ENCODE measurements at places on chromosomes 2 and 18.

DNA sequence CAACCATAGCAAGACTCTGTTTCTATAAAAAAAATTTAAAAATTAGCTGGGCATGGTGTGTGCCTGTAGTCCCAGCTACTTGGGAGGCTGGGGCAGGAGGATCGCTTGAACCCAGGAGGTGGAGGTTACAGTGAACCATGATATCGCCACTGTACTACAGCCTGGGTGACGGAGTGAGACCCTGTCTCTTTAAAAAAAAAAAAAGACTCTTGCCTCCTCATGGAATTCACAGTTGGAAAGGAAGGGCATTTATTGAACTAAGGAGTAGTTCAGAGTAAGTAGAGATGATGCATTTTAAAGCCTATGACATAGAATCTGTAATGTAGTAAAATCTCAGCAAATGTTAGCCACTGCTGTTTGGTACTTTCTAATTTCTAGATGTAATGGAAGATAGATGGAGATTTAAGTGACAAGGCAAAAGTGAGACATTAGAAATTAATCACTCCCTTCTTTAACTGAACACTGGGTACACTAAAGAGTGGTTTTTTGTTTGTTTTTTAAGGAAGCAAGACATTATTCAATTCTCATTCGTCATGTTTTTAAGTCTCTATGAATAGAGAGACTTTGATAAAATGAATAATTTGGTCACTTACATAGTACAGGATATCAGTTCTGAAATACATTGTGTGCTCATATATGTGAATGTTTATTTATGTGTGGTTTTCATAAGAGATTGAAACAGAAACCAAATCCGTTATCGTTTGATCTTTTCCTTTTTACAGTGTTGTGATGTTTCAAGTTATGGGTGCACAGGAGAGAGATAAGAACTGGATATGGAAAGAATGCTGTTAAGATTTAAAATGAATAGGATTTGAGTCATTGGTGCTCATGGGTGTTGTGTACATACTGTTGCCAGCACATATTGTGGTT is 186.1 kb upstream of the STON1 start:
- DNase-seq: no peak

GRCh38 chr18:59109375-59109774 is 30.3 kb upstream of the SEC11C start:
- DNase-seq: no peak

DNA sequence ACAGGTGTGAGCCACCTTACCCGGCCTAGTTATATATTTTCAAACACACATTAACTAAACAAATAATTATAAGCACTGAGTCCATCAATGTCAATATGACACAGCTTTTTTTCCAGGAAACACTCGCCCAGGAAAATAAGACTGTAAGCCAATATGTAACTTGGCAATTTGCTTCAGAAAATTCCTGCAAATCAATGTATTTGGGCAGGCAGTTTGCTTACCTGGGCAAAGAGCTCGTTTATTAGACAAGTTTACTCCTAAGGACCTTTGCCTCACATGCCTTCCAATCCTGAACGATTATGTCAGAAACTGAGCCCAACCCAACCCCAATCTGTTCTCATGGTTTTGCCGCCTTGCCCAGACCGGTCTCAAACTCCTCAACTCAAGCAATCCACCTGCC is 34.7 kb upstream of the NDUFV2 start:
- DNase-seq: no peak

DNA sequence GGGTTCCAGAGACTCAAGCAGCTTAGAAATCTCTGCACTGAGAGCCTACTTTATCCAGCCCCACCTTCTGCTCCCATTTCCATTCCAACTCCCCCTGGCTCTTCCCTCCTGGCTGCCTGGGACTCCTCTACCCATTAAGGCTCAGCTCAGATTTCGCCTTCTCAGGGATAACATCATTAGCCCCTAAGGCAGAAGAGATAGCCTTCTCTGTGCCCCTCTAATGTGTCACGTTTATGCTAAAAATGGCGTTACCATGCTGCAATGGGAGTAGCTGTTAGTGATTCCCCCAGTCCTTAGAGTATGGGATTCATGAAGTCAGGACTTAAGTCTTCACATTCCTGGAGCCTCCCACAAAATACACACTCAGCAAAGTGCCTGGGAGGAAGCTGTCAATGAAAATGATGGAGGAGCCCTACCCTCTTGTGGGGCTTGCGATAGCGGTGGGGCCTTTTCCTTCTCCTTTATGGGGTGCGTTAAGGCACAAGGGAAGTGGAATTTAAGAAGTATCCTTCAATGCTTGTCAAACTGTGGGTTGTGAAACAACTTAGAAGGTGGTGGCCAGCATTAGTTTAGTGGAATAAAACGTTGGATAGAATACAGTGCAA is 144.7 kb upstream of the COPS8 start:
- DNase-seq: no peak

DNA sequence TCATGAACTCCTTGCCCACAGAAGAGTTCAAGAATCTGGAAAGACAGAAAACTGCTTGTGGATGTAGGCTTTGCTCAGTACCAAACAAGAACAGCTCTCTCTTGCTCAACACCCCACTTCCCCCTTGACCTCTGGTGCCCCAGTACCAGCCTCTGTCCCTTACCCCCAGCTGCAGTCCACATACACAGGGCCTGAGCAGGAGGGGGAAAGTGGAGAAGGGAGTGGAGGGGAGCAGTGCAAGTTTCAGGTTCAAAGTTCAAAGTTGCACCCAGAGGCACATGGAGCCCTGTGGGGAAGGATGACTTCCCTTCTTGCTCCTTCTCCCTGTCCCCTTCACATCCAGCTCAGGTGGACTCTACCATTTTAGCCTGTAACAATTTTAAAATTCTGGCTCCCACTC is 61.1 kb upstream of the LPIN2 start:
- no peak for DNase-seq

GRCh38 chr2:25895610-25896009 is 17.3 kb upstream of the ASXL2 start:
- DNase-seq: no peak

DNA sequence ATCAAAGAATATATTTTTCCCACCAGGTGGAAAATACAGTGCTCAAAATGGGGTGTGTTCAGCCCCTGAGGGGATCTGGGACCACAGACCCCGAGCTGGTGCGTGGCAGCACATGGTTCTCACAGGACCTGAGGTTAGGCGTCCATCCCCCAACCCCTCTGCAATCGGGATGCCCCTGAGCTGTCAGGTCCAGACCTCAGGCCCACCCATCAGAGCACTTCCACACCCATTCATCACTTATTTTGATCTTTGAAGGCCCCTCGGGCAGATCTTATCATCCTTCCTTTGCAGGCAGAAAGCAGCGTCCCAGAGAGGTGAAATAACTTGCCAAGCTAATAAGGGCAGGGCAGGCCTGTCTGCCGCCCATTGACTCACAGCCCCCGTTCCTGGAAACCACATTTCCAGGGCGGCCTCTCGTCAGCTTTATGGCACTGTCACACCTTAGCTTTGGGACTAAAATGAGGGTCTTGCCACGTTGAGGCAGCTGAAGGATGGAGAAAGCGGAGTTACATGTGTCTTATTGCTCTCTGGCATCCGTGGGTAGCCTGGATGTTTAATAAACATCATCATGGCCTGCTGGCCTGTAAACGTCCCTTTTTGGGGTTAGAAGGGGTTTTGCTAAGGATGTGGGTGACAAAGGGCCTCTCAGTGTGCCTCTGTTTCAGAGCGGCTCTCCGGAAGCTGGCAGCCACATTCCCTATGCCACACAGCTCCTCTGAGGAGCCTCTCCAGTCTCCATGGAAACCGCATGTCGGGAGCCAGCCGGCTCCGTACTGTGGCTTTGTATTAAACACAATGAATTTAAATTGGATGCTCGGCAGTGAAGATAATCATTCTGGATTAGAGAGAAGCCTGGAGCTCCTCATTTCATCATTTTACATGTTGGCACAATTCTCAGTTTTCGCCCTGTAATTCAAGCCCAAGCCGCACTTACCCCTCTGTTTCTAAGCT is 58.3 kb upstream of the MAPRE3 start:
- no peak for DNase-seq

DNA sequence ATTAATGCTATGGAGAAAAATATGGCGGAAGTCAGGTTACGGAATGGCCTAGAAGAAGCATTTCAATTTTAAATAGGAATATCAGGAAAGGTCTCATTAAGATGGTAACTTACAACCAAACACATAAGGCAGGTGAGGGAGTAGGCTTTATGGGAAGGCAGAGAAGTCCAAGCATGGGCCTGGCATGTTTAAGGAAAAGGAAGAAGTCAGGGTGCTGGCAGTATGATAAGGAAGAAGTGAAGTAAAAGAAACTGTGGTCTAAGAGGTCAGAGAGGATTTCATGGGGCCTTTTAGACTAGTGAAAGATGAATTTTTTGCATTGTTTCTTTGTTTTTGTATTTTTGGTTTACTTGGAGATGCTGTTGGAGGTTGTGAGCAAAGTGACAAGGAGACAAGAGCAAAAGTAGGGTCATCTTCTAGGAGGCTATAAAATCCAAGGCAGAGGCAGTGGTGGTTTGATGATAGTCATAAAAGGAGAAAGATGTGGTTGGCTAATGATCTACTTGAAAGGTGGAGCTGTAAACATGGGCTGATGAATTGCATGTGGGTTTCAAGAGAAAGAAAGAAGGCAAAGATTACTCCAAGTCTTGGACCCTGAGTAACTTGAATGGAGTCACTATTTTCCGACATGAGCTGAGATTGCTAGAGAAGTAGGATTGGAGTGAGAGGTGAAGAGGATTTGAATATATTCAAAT is 354.3 kb downstream of the GPD2 start:
- no peak for DNase-seq

DNA sequence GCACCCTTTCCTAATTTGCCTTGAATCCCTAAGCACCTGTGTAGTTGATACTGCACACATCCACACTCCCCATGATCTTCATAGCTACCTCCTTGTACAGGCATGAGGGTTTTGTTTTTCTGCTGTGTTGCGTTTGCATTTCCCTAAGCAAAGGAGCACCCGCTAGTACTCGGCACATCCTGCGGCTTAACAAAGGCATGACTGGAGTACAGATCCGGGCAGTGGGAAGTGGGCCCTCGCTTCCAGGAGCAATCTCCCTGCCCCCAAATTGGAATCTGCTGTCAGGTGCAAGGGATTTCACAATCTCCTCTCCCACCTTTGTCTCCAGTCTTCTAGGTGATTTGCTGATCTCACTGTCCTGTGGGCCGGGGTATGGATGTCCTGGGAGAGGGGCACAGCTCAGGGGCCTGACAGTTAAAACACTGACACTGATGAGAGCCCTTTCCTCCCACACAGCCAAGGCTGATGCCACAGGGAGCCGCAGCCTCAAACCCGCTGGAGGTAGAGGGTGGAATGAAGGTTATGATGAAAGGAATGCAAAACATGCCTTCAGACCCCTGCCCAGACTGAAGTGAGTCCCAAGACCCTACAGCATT is 98.7 kb upstream of the THOC1 start:
- DNase-seq: no peak

GRCh38 chr2:168699844-168700417 is 102.5 kb upstream of the NOSTRIN start:
- no peak for DNase-seq

DNA sequence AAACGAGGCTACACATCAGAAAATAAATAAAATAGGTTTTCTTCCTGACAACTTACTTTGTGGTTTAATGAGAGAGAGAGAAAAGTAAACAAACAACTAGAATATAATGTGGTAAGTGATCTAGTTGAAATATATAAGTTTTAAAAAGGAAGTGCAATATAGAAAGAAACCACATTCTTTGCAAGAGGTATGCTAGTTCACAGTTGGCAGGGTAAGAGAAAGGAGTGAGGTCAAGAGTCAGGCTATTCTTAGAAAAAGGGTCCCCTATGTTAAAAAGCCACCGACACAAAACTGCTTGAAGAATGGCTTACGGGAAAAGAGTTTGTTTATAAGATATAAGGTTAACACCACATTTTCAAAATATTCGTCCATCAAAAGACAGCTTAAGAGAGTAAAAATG is 462.1 kb downstream of the ERBB4 start:
- DNase-seq: no peak

- no peak for DNase-seq
Measured at GRCh38 chr2:24418166-24418841, 58.0 kb upstream of the ITSN2 start.

DNA sequence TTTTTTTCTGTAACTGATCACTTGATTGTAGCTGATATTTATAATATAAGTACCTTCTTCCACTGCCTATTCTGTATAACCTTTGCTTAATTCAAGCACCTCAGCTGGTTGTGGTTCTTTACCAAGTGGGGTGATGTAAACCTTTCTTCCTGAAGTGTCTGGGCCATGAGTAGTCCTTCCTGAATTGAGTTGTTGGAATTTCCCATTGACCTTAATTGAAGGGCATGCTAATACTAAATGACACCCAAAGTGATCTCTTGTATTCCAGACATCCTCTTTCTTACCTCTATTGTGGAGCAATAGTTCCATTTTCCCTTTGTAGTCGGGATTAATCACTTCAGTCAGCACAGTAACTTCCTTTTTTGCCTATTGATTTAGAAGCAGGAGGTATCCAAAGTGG is 1496.8 kb upstream of the CELF4 start:
- DNase-seq: no peak

DNA sequence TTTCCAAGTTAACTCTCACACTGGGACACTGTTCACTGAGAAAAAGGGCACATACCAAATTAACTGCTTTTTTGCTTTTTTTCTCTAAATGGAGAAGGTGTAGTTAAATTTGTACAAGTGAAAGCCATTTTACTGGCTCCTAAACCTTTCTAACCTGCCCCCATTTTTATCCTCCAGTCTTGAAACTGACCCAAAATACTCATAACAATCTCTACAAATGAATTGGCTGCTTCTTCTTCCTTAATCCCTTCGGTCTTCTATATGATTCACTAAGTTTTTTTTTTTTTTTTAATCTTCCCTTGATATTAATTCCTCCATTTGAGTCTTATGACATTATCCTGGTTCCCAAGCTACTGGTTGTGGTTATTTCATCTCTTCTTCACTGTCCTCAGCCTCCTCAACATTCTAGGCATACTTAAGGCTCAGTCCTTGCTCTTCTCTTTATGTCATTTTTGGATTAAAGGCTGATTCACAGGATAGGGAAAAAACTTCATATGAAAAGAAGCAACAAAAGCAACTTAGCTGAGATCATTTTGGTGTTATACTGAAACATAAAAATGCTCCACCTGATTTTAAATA is 19.8 kb downstream of the ORC2 start:
- no peak for DNase-seq

GRCh38 chr2:146847846-146848245 is 997.0 kb upstream of the ACVR2A start:
- no peak for DNase-seq

- no peak for DNase-seq
Measured at GRCh38 chr2:214593727-214594126, 182.9 kb downstream of the VWC2L start.

DNA sequence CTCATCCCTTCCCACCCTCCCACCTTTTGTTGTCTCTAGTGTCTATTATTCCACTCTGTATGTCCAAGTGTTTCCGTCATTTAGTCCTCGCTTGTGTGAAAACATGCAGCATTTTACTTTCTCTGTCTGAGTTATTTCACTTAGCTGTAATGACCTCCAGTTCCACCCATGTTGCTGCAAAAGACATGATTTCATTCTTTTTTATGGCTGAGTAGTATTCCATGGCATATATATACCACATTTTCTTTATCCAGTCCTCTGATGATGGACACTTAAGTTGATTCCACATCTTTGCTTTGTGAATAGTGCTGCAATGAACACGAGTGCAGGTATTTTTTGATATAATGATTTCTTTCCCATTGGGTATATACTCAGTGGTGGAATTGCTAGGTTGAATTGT is 296.7 kb downstream of the MBD5 start:
- DNase-seq: no peak

GRCh38 chr2:73999881-74000597 is 15.3 kb downstream of the TET3 start:
- no peak for DNase-seq

- DNase-seq: peak; percentile 76
Measured at GRCh38 chr2:55618275-55619055, 1.0 kb upstream of the PPP4R3B start.

- no peak for DNase-seq
Measured at GRCh38 chr18:486929-487740, 13.4 kb downstream of the COLEC12 start.

All from coronary artery (tissue), 2 donors.